ENCODE measurements at places on chromosomes 7 and 10.

- DNase-seq, result no peak
These were observed 170.9 kb downstream of the USP6NL start for GRCh38 chr10:11440250-11441150.

DNA sequence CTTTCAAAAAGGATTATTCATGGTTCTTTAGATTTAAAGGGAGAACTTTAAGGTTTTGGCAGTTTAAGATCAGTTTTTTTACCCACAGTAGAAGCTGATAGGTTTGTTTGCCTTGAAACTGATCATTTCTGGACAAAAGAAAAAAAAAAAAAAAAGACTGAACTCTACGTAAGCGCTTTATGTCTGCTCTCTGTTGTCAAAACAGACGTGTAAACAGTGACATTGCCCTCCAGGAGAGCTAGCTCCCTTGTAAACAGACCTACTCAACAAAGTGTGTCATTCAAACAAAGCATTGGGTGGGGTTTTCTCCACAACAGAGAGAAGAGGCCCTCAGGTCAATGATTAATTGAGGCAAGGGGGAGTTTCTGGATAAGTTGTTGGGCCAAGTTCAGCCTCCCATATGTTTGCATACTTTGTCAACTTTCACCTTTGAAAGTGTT is 568.1 kb upstream of the LRRN3 start:
- no peak for DNase-seq

DNA sequence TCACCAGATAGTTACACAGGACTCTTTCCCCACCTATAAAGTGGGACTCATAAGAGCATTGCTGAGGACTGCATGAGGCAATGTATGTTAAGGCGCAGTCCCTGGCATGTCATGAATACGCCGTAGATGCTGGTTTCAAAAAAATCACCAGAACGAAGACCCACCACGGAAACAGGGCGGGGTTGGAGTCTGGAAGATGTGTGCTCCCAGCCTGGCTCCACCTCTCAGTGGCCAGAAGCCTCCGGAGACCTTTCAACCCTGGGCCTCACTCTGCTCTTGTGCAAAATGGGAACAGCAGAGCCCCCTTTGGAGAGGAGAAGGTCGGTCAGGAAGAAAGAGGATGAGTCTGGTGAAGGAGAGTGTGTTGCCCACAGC is 12.4 kb upstream of the ZMIZ1 start:
- no peak for DNase-seq

DNA sequence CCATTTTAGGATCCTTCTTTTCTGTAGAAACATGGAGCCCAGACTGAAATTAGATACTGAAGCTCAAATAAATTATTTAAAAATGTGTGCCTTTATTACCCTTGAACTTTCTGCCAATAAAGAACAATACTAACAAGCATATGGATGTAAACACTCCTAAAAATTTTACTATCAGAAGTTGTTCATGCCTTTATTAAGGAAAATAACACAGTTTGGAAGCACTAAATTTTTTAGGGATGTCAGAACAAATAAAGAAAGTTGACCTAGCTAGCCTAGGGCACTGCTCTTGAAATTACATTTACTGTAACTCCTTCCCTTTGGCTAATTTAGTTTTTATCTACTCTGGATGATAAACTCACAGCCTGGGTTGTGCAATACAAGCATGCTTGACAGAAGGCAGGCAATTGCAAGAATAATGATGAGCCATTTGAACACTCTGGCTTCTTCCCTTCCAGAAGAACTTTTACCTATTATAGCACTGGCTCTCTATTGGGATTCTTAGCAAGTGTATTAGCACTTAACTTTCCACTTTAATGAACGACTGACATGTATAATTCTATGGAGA is 351.7 kb upstream of the C7orf33 start:
- DNase-seq, result no peak

DNA sequence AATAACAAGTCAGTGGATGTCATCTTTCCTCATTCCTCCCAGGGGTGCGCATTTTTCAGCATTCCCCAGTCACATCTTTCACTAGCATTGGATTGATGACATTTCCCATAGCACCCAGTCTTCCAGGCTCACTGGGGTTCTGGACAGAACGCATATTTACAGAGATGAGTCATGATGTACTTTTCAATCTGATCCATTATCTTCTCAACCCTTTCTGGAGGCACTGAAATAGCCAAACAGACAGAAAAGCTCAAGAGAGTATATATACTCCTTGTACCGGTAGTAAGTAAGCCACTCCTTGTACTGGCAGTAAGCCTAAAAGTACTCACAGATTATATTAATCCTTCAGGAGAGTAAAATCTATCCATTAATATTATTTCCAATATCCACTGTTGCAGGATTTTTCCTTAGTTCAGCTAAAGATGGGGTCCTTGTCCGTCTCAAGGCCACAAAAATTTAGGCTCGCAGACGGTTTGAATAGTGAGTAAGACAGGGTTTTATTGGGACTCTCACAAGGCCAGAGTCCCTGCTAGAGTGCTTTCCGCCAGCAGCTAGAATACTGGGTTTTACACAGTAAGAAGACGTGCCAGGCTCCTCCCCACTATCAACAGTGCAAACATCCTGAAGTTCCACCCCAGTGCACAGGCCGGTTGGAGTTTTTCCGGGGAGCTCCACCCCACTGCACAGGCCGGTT is 60.8 kb downstream of the MDH2 start:
- no peak for DNase-seq

GRCh38 chr10:112744181-112745096 is 205.6 kb upstream of the TCF7L2 start:
- no peak for DNase-seq

Measured in stimulated activated CD8-positive, alpha-beta memory T cell treated with anti-CD3 and anti-CD28 coated beads, Interleukin-4, amount 100 ng/mL, for 24 hours (primary cell).